ENCODE measurements at places on chromosomes 11 and 22.
A peak's percentile ranks its signal among the peaks of the same experiment; 100 is the strongest.

- DNase-seq: no peak
These were observed 8.7 kb upstream of the PIWIL4 start for GRCh38 chr11:94558468-94558867.

GRCh38 chr22:36249160-36249559, 3.8 kb upstream of the APOL1 start:
- no peak for DNase-seq

DNA sequence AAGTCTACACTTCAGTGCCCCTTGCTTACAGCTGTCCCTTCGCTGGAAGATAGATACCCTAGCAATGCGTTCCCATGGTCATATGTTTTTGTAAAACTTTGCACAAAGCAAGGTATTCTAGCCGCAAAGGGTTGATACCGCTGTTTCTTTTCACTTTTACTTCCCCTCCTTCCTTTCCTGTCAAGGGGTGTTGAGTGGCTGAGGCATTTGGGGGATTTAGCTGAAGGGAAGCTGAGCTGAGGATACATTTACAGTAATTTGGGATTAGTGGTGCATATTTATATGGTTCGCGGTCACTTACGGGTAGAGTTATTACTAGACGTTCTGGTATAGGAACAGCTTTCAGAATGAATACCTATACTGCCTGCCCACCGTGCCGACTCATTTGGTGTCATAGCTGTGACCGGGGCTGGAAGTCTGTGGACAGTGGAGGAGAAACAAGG, 86.9 kb upstream of the WNT11 start:
- DNase-seq: no peak

GRCh38 chr11:28618416-28618815, 510.2 kb downstream of the METTL15 start:
- DNase-seq: no peak

- DNase-seq: no peak
These were observed 237.5 kb downstream of the MIAT start for GRCh38 chr22:26894766-26895485.

GRCh38 chr11:132790466-132790865, 741.8 kb downstream of the OPCML start:
- no peak for DNase-seq

GRCh38 chr11:121520243-121521144, 67.7 kb upstream of the SORL1-AS1 start:
- no peak for DNase-seq

- DNase-seq: no peak
These were observed 45.5 kb downstream of the GAS2 start for GRCh38 chr11:22711880-22712279.

DNA sequence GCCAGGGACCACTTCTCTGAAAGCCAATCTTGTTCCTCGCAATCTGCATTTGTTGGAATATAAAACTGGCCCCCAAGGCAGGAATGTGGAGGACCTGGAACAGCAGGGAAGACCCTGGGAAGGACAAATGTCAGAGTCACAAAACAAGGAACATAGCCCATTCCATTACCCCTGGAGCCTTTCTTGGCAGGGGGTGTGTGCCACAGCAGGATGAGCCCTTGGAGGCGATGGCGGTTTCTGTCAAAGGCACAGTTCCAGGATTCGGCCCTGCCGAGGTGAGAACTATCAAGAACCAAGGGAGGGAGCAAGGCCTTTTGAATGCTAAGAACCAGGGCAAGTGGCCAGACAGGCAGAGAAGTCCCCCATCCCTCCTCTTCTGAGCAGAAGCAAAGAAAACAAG, 204.3 kb downstream of the TRIM29 start:
- no peak for DNase-seq

GRCh38 chr22:44815099-44816070, 63.0 kb downstream of the ARHGAP8 start:
- DNase-seq: no peak

GRCh38 chr11:79438631-79439409, 2.0 kb downstream of the TENM4 start:
- DNase-seq: no peak

GRCh38 chr11:92569726-92570125, 345.1 kb downstream of the FAT3 start:
- DNase-seq: no peak

DNA sequence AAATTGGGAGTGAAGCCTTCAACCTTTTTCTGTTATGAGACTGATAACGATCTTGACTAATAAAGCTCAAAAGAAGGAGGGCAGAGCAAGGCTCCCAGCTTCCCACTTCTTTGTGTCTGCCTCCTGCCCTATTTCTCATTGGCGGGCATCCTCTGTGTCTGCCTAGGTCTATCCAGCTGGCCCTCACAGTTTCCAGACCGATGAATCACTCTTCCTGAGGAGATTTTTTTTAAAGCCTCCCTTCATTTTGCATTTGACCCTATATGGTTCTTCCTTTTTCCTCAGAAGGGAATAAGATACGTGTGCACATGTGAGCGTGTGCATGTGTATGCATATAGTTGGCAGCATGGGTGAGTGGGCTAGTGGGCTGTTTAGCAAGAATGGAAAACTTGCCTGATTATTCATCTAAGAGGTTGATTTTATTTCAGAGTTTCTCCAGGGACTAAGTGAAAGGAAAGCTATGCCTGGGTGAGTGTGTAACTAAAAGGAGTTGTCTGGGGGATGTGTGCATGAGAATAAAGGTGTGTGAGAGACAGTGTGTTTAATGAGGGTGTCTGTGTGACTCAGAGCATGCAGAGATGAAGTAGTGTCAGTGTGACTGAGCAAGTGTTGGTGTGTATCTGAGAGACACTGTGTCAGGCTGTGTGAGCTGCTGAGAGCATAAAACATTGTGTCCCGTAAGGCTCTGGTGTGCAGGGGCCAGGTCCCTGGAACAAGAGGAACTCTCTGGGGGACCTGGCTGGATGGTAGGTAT, 12.2 kb downstream of the PHLDB1 start:
- DNase-seq: no peak

- DNase-seq: no peak
These were observed 34.5 kb upstream of the BLID start for GRCh38 chr11:122150216-122151124.

GRCh38 chr11:14687456-14687855, 43.9 kb downstream of the PDE3B start:
- DNase-seq: no peak

- DNase-seq: peak; percentile 21
These were observed at the start of gene LGALS1 for GRCh38 chr22:37674951-37675929. Gene LGALS1, plus strand, starts transcription at chr22:37675636. Its CDS starts 67 bp downstream, at chr22:37675703.

DNA sequence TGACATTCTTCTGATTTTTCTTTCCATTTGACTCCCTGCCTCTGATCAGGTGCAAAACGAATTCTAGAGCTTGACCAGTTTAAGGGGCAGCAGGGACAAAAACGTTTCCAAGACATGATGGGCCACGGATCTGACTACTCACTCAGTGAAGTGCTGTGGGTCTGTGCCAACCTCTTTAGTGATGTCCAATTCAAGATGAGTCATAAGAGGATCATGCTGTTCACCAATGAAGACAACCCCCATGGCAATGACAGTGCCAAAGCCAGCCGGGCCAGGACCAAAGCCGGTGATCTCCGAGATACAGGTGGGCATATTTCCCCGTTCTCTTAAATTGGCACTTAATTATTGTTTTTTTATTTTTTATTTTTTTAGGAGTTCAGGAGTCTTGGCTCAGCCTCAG, 15.4 kb downstream of the XRCC6 start:
- no peak for DNase-seq

DNA sequence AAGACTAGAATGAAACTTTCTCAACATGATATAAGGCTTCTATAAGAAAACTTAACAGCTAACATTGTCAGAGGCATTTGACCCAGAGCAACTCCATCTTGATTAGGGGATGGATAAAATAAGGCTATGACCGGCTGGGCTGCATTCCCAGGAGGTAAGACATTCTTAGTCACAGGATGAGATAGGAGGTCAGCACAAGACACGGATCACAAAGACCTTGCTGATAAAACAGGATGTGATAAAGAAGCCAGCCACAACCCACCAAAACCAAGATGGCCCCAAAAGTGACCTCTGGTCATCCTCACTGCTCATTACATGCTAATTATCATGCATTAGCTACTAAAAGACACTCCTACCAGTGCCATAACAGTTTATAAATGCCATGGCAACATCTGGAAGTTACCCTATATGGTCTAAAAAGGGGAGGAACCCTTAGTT, 135.2 kb downstream of the TTC28 start:
- DNase-seq: no peak

- DNase-seq: no peak
These were observed 1160.5 kb upstream of the CNTN5 start for GRCh38 chr11:97860237-97860636.

DNA sequence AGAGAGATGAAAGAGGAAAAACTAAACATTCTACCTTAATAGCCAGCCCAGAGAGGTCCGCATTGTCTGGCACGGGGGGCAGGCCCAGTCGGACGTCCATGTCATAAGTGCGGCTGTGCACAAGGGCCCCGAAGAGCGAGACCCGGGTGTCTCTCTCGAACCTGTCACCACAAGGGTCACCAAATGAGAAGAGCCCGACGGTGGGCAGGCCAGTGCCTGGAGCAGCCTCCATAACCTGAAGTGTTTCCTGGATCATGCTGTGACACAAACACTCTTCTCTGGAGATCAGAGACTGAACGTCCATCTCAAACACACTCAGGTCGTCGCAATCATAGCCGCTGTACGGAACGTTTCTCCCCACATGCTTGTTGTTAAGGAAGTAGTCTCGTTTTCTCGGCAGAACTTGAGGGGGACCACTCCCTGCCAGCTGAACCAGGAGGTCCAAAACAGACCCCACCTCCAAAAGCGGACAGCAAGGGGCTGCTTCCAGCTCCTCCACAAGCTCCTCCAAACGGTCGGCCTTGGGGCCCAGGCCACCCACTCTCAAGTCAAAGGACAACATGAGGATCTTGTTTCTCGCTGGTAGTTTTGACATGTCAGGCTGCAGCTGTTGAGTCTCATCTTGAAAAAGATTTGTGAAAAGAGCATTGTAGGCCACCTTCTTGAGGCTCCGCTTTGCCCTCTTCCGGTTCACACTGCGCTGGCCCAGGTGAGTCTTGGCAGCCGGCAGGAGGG, 971 bp downstream of the TUBGCP6 start:
- DNase-seq: no peak

DNA sequence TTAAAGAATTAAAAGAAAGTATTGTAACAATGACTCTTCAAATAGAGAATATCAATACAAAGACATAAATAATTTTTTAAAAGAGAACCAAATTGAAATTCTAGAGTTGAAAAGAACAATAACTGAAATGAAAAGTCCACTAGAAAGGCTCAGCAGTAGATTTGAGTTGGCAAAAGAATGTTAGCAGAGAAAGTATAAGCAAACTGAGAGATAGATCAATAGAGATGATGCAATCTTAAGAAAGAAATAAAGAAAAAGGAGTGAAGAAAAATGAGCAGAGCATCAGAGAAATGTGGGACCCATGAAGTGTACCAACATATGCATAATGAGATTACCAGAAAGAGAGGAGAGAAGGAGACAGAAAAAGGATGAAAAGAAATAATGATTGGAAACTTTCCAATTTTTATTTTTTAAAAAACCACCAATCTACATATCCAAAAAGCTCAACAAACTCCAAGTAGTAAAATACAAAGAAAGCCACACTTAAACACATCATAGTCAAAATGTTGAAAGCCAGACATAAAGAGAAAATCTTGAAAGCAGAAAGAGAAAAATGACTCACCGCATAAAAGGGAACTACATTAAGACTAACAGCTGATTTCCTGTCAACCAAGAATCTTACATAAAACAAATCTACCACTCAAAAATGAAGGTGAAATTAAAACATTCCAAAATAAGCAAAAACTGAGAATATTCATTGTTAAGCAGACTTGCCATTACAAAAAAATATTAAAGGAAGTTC, 20.9 kb downstream of the NCF4 start:
- no peak for DNase-seq

- DNase-seq: no peak
These were observed 239.9 kb upstream of the RAG2 start for GRCh38 chr11:36837831-36838437.

- no peak for DNase-seq
These were observed 1.1 kb upstream of the CBL start for GRCh38 chr11:119205080-119205479.

DNA sequence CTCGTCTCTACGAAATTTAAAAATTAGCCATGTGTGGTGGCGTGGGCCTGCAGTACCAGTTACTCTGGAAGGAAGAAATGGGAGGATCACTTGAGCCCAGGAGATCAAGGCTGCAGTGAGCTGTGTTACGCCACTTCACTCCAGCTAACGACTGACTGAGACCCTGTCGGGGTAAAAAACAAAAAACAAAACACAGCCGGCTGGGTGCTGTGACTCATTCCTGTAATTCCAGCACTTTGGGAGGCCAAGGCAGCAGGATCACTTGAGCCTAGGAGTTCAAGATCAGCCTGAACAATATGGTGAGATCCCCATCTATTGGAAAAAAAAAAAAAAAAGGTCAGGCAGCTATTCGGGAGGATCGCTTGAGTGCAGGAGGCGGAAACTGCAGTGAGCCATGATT, 2.4 kb downstream of the PAFAH1B2 start:
- no peak for DNase-seq

DNA sequence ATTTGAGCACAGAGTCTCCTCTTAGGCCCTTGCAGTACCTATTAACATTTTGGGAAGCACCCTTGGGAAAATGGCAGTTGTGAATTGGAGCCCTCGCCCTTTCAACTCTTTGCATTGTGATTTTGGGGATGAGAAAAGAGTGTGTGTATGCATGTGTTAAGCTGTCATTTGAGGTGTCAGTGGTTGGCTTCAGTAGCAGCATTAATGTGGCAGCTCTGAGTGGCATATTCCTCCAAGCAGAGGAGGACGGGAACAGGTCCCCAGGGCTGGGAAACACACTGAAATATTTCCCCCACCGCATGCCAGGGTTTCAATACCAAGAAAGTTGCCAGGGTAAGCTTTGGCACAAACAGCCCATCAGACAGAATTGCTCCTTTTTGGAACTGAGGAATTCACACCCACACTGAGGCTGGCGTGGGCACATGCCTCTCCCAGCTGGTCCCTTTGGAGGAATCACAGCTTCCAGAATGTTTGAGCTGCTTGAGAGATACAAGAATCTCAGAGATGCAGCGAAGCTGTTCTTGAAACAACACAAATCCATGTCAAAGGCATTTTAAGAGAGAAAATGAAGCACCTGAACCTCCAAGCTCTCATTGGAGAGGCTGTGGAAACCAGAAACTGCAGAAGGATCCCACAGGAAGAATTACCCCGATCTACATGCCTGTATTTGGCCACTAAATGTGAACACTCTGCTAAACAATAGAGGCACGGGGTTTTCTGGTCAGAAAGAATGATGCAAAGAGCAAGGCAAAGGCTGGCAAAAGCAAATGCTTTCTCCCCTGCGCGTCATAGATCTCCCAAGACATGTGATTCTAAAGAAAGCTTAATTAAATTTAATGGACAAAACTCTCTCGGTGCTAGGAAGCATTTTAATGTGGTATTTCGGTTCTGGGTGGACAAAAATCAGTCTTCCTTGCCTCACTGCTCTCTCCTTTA, 67.2 kb upstream of the RCN1 start:
- no peak for DNase-seq

- DNase-seq: peak; percentile 41
These were observed 52.2 kb downstream of the C22orf42 start for GRCh38 chr22:32106930-32107329.

All from neural crest cell (in vitro differentiated cells).